Esophagus muscularis mucosa (tissue), 4 donors: ENCODE measurements at places on chromosomes 1 and 21. TPM values are rescaled to one million over a fixed set of nuclear protein-coding genes. Genes with fewer than 3 reads are reported as not detected.

DNA sequence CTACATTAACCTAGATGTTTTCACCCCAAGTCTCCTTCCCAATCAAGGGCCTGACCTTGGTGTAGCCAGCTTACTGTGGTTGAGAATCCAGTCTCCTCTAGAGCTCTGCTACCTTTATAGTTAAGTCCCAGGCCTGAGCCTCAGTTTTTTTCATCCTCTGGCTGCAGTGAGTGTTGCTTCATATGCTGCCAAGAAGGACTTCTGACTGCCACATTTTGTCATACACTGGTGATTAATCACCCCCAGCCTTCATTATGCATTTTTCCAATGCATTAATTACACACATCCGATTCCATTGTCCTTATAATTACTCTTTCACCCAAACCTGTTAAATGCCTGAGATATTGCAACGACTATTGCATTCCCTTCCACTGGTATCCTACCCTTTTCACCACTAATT lies 66.3 kb upstream of the FGGY start:
- H3K36me3 ChIP-seq: no peaks in the 10 kb centered on the region
- H3K4me3 ChIP-seq: no peak overlapping the region
- peaks cover 12% of the 10 kb centered on the region for H3K4me1 ChIP-seq
- DNase-seq: no peak
- H3K27me3 ChIP-seq: no peaks in the 10 kb centered on the region

DNA sequence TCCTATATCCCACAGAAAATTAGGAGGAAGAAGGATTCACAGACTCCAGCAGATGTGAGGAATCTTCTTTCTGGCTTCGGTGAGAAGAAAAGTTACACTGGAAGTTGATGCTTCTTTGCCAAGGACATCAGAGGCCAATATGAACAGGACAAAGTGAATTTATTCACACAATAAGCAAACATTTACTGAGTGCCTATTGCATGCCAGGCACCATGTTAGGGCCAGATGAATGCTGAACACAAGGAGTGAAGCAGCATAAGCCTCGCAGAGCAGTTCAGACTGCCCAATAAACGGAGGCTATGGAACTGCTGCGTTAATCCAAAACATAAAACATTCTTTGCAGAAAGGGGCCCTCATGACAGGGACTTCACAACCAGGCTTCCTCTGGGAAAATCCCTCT lies 114.6 kb downstream of the LMX1A start:
- no peak overlapping the region for H3K27ac ChIP-seq
- no peaks in the 10 kb centered on the region for H3K27me3 ChIP-seq
- DNase-seq: no peak
- no peaks in the 10 kb centered on the region for H3K36me3 ChIP-seq

Gene TIE1
- total RNA-seq: 16.2 TPM

Gene PTGFR
- 2.7 TPM for total RNA-seq

- DNase-seq: no peak
- H3K27me3 ChIP-seq: no peaks in the 10 kb centered on the region
- no peaks in the 10 kb centered on the region for H3K4me1 ChIP-seq
- peaks cover 24% of the 10 kb centered on the region for H3K36me3 ChIP-seq
- H3K4me3 ChIP-seq: no peak overlapping the region
Observed at GRCh38 chr1:37677808-37678207, 14.5 kb upstream of the CDCA8 start.

Gene TSPEAR
- not detected for total RNA-seq

DNA sequence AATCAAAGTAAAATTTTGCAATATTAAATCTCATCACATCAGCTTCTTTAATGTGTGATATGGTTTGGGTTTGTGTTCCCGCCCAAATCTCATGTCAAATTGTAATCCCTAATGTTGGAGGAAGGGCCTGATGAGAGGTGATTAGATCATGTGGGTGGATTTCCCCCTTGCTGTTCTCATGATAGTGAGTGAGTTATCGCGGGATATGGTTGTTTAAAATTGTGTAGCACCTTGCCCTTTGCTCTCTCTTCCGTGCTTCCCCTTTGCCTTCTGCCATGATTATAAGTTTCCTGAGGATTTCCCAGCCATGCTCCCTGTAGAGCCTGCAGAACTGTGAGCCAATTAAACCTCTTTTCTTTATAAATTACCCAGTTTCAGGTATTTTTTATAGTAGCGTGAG lies 131.9 kb downstream of the ZNF326 start:
- no peaks in the 10 kb centered on the region for H3K36me3 ChIP-seq
- no peak overlapping the region for H3K4me3 ChIP-seq
- DNase-seq: no peak
- H3K27ac ChIP-seq: no peak overlapping the region
- peaks cover 5% of the 10 kb centered on the region for H3K27me3 ChIP-seq
